ENCODE measurements at places on chromosomes 5 and 9. TPM values are rescaled to one million over a fixed set of nuclear protein-coding genes. Genes with fewer than 3 reads are reported as not detected.

DNA sequence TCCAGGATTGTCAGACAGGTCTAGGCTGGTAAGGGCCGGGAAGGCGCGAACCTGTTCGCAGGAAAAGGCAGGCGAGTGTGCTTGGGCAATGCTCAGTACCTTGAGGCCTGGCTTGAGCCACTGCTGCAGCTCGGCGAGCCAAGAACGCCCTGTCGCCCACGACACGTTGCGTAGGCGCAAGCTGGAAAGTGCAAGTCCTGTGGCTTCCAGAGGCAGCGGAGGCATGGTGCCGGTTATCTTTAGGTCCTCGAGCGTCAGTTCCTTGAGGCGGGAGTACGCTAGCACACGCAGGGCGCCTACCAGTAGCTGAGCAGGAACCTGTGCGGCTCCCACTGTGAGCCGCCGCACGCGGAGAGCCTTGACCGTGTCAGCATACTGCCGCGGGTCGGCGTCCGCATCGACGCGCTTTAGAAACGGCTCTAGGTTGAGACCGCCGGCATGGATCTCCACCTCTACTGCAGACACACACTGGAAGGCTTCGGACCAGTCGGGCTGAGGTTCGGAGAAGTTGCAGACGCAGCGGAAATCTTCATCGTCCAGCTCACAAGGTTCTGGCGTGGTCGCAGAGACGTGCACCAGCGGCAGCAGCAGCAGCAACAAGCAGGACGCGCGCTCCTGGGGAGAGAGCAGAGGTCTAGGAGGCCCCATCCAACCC is 482 bp downstream of the CD14 start:
- DNase-seq = peak; percentile 76

GRCh38 chr5:66814146-66814991 is 218.2 kb downstream of the MAST4 start:
- peak; percentile 36 for DNase-seq

DNA sequence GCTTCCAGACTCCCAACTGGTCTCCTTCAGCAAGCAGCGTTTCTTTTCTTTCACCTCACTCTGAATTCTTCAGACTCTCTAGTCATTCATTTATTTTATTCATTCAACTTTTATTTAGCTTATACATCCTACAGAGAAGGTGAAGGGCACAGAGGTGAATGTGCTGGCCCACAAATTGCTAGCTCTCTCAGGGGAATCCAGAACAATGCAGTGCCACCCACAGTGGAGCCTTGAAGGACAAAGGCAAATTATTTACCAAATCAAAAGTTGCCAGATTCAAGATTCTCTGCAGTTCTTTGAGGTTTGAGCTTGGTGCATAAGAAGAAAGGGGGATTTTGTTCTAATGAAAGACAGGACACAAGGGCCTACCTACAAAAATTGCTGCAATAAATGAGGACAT is 29.7 kb downstream of the GRIA1 start:
- DNase-seq = no peak

GRCh38 chr5:39680213-39680612 is 255.4 kb upstream of the DAB2 start:
- DNase-seq = no peak

DNA sequence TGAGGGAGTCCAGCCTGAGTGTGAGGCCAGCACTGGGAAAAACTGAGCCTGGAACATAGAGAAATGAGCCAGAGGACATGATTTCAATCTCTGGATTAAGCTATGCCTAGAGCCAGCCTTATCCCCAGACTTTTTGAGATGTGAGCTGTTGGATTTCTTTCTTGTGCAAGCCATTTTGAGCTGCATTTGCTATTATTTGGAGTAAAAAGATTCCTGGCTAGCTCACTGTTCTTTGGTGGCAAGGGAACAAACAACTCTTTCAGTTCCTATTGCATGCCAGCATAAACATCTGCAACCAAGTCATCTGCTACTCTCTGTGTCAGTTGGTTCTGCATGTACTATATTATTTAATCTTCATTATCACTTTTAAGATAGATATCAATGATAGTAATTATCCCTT is 70.1 kb upstream of the MAN2A1 start:
- no peak for DNase-seq

DNA sequence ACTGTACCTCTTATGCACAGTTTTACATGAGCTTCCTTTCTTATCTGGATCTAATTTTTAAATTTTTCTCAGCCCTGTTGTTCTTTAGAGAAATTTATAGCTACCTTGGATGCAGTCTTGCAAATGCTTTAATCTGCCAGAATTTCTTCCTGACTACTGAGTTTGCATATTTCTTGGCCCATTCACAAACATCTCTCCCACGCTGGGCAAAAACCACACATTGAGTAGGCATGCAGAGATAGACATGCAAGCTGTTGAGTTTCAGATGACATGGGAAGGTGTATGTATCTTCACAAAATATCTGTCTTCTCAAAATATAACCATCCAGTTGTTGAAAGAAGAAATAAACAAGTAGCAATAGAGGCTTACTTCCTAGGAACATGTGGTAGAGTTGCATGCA is 101.2 kb downstream of the PARP8 start:
- no peak for DNase-seq

GRCh38 chr9:121613009-121613752 is 38.3 kb upstream of the DAB2IP start:
- no peak for DNase-seq

- DNase-seq = no peak
These were observed 639.0 kb upstream of the TYRP1 start for GRCh38 chr9:12054235-12054634.

- peak; percentile 69 for DNase-seq
These were observed 226.3 kb downstream of the SMARCA2 start for GRCh38 chr9:2241461-2241835.

DNA sequence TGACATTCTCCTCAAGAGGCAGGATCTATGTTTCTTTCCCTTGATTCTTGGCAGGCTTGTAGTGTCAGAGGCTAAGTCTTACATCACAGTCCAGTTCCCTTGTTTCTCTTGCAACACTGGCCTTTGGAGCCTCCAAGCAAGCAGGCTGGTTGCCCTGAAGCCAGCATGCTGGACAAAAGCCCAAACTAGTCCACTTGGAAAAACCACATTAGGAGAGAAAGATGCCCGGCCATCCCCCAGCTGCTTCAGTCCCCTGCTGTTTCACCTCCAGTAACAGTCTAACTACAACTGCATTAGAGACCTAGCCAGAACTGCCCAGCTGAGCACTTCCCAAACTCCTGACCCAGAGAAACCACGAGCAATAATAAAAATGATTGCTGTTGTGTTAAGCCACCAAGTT is 87.6 kb downstream of the ADAMTS6 start:
- peak; percentile 1 for DNase-seq

GRCh38 chr9:69748304-69748703 is 11.5 kb downstream of the PTAR1 start:
- no peak for DNase-seq

DNA sequence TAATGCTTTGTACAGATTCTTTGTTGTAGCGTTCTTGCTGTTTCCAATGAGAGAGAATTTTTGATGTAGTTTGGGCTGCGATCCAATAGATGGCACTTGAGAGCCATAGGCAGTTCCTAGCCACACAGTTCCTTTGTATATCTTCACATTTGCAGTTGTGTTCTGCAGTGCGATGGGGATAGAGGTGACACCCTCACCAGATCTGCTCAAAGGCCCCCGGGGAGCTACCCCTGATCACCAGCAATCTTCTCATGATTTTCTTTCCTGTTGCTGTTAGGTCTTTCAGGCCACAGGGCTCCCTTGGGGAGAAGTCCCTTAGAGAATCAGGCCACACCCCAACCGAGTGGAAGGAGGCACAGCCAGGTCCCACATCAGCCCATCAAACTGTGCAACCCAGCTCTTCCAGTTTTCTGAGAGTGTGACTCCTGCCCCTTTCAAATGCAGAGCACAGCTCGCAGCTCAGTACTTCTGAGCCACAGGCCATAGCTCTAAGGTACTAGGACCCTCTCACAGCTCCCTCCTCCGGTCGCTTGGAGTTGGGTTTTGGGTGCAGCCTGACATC is 353.7 kb downstream of the SLCO4C1 start:
- DNase-seq = peak; percentile 1

DNA sequence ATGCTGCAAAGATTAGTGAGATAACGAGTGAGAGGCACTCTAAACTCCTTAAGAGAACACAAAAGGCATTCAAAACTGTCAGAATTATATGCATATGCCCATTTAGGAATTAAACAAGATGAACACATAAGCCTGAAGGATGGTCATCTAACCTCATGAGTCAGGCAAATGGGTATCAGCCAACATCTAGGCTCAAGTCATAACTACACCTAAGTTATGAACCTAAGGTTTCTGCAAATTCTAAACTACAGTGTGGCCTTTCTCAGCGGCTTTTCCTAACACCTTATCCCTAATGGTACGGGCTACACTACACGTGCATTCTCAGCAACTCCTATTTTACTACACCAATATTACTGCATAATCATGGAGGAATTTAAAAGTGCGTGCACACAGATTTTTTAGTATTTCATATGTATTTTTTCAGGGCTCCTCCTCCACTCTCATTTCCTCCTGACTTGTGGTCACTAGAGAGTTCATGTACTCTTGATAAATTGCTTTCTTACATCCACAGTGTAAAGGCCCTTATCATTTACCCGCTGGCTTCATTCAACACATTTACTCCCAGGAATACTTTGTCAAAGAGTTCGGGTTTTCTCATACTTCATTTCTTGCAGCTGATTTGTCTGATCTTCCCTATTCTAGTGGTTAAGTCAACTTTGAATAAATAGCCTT is 316.5 kb downstream of the BNC2 start:
- no peak for DNase-seq

DNA sequence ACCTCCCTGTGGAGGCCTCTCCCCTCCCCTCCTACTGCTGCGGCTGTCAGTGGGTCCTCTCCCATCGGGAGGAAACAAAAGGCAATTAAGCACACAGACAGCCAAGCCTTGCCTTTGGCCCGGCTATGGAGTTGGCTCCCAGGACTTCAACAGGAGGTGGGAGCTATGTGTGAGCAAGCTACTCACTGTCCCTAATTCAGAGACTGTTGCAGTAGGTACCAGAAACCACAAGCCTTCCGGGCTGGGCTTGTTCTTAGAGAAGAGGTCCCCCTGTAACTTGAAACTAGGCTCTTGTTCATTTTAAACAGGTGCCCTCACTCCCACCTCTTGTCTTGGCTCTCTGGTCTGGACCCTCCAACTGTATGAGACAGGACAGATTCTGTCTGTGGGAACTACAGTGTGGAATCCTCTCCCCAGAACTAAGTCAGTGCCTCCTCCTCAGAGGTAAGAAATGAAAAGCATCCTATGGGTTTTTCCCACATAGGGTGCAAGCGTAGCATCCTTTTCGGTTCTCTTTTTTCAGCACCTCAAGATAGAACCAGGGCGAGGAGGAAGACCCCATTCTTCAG is 561.1 kb downstream of the EBF1 start:
- no peak for DNase-seq

- DNase-seq = no peak
These were observed 152.8 kb upstream of the IFNE start for GRCh38 chr9:21634951-21635350.

DNA sequence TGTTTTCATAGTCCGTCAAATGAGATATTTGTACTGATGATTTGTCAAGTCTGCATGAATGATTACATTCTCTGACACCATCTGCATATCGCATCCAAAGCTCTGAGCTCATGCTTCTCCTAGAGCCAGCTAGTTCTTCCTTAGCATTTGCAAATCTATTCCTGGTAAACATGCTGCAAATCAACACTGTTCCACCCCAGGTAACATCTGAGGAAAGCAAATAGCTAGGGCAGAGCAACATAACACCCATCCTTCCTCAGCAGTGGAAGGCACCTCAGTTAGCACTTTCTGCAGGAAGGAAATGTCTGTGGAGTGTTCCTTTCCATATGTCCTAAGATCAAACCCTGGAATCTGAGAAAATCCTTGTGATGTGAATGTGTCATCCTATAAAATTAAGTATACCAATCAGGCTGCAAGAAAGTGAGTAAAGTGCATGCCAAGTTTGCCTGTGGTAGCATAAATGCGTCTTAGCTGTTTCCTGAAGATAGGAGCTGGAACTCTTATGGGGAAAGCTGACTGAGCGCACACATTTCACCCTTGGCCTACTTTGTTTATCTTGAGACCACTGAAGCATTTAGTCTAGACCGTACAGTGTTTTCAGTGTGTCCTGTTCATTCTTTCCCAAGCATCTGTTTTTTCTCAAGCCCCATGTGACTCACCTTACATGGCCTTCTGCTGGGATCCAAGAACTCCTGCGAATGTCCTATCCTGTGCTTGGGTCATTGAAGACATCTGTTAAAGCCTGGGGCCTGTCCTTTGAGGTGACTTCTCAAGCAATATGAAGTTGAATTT is 50.9 kb upstream of the STARD4 start:
- DNase-seq = no peak

GRCh38 chr9:137077758-137078693 is 709 bp downstream of the UAP1L1 start:
- DNase-seq = no peak

- DNase-seq = no peak
These were observed 10.9 kb downstream of the FBXL7 start for GRCh38 chr5:15510831-15511230.

DNA sequence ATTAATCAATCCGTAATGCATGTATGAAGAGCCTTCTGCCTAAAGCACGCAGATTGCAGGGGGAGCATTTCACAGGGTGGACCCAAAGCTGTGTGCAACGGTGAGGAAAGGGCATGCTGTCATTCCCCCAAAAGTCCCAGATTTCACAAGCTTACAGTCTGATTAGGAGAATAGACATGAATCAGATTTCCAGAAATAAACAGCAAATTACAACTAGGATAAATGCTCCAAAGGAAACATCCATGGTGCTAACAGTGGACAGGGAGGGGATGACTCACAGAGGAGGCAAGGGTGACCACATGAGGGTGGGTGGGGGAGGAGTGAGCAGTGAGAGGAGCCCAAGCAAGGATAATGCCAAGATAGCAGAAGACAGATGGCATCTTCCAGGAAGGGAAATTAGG is 258.4 kb upstream of the TAS2R1 start:
- DNase-seq = peak; percentile 79

DNA sequence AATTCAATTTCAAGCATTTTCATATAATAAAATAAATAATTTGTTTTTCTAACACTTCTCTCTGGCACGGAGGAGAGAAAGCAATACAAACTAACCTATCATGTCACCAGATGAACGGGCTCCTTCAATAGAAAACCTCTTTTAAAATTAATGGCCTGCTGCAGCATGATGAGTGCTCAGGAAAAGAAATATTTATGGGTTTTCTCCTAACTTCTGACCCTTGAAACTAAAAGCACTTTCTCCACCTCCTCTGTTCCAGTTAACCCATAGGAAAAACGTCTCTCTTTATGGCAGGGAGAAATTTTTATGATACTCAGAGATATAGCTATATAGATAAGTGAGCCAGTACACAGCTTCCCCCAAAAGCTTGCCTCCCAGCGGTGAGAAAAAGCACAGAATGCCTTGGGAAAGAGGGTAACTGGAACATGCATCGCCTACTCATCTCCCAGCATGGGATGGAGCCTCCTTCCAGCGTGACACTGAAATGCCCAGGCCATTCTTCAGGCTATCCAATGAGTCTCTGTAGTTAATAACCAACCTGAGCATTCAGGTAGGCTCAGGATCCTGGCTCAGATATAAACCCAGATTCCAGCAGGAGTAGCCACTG is 963.0 kb upstream of the DMAC1 start:
- no peak for DNase-seq

GRCh38 chr5:1669276-1670155 is 130.1 kb downstream of the MRPL36 start:
- no peak for DNase-seq

GRCh38 chr9:92384375-92384774 is 20.0 kb downstream of the OGN start:
- no peak for DNase-seq

TMOD1 gene
- 5.4 TPM for total RNA-seq

FAXDC2 gene
- total RNA-seq = 9.4 TPM

RAI14 gene
- 20.0 TPM for total RNA-seq

SLC26A2 gene
- 20.1 TPM for total RNA-seq

RLN1 gene
- 1.3 TPM for total RNA-seq

PTGER4 gene
- total RNA-seq = 1.3 TPM

CTNND2 gene
- 76.9 TPM for total RNA-seq

FRRS1L gene
- 108 TPM for total RNA-seq

PFN3 gene
- total RNA-seq = not detected

Data from cerebellum (tissue), 4 donors.